ENCODE measurements at places on chromosomes 6 and 20. TPM values are rescaled to one million over a fixed set of nuclear protein-coding genes. Genes with fewer than 3 reads are reported as not detected.

DNA sequence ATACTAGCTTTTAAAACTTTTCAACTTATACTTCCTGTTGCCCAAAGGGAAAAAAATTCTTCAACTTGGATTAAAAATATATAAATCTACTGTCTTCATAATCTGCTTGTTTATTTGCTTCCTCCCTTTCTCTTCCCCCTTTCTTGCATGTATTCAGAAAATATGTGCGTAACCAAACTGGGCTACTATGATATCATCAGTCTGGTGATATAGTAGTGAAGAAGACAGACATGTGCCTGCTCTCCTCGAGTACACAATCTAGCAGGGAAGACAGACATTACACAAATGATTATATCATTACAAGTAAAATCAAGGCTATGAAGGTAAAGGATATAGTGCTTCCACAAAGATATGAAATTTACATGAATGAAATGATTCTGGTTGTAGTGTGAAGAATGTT, 31.0 kb downstream of the IBTK start:
- DNase-seq, result no peak

GRCh38 chr6:32166411-32167061, 2.1 kb downstream of the EGFL8 start:
- no peak for DNase-seq

DNA sequence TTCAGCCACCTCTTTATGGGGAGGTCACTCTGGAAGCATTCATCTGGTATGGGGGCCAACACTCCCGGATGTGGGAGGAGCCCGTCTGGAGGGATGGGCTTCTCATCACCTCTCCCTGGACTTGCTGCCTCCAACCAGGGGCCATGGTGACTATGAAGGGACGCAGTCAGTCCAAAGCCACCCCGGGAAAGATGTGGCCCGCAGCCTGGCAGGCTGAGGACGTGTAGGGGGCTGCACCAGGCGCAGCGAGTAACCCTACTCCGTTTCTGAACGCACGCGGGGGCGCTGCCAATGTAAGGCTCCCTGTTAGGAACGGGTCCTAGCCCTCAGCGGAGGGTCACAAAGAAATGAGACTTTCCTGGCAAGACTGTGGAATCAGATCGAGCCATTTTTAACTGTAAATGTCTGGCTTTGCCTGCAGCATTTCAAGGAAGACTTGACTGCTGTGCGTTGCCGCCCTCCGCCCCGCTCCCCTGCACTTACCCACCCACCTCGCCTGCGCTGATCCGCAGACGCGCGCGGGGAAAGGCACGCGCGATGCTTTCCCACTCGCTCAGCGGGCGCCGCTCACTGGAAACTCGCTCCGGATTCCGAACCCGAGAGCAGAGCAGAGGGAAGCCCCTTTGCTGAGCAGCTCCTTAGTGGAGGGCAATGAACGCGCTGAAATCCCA, 55.1 kb downstream of the IL20RA start:
- no peak for DNase-seq

- no peak for DNase-seq
These were observed 28.4 kb downstream of the PRDM1 start for GRCh38 chr6:106114492-106114891.

The NMBR gene
- not detected for total RNA-seq

DNA sequence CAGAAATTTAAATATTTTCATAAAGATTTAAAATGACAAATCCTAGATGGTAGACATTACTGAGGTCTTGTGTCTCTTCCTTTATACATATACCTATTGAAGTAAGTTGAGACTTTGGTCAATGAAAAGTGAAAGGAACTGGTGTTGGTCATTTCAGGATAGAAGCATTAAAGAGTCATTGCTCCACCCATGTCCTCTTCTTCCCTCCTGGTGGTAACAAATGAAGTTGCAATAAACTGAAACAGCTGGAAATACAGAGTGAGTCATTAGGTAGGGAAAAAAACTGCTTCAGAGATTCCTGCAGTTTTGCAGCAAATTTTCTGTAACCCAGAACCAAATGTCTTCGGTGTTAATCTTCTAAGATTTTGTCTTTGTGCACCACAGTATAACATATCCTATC, 448.0 kb downstream of the EYS start:
- DNase-seq, result no peak

GRCh38 chr6:112241820-112242429, 12.4 kb downstream of the LAMA4 start:
- no peak for DNase-seq

The MRPS18A gene
- 30.3 TPM for total RNA-seq

The NOX3 gene
- not detected for total RNA-seq

DNA sequence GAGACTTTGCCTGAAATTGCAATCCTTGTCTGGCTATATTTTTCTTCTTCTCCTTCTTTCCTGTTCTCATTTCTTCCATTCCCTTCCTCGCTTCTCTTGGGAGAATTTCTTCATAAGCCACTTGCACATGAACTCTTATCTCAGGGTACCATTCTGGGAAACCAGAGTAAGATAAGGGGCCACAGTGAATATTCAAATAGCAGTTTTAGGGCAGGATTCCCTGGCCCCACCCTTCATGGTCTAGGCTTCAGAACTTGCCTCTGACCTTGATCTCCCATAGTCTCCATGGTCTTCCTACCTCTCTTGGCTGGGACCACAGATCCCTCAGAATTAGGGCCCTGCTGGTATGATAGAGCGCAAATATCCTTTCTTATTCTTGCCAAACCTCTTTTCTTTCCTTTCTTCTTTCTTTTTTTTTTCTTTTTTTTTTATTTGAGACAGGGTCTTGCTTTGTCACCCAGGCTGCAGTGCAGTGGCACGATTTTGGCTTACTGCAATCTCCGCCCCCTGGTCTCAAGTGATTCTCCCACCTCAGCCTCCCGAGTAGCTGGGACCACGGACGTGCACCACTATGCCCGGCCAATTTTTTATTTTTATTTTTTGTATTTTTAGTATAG, 123.0 kb upstream of the CITED2 start:
- DNase-seq, result no peak

DNA sequence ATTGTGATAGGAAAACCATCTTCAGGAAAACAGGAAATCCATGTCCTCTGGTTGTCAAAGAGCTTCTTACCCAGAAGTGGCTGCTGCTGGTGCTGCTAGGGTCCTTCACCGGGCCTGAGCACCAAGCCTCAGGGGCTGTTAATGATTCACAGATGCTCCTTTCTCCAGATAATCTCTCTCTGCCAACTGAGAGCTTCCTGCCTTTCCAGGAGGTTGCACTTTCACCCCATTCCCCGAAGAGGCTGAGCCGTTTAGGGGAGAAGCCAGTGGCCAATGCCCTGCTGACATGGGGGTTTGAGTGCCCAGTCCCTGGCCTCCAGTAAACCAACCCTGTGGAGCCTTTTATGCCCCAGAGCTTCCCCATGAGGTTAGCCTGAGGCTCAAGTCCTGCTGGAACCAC, 122.4 kb downstream of the CBLN4 start:
- DNase-seq, result no peak

DNA sequence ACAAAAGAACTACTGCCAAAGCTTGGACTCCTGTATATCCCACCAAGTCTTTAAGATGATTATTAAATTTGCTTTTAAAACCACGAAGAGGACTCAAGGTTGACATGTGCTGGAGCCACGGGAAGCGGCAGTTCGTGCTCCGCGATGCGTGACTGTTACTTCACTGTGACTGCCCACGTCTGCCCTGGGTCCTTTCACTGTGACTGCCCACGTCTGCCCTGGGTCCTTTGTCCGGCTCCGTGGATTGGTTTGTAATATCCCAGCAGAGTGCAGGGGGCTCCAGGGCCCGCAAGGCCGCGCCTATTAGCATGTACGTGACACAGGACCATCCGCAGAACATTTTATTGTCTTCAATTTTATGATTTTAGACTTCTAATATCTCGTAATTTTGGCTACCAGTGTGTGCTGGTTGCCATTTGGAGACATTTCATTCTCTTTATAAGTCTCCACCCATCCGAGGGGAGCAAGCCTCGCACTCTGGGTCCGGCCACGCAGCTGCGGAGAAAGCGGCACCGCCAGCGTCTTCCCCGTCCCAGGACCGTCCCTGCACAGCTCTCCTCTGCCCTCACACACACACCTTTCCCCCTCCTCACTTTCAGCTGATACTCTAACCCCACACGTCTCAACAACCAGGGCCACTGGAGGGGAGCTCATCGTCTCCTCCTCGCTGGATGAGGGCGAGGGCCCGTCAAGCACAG, 42.9 kb downstream of the DACT2 start:
- DNase-seq, result no peak

All from omental fat pad (tissue), 4 donors.